Stimulated activated CD8-positive, alpha-beta memory T cell treated with anti-CD3 and anti-CD28 coated beads, Interleukin-15, amount 100 ng/mL, for 1 hour (primary cell): ENCODE measurements at places on chromosomes 1 and 21.

- no peak for DNase-seq
These were observed 732 bp downstream of the ABCG1 start for GRCh38 chr21:42219606-42220137.

DNA sequence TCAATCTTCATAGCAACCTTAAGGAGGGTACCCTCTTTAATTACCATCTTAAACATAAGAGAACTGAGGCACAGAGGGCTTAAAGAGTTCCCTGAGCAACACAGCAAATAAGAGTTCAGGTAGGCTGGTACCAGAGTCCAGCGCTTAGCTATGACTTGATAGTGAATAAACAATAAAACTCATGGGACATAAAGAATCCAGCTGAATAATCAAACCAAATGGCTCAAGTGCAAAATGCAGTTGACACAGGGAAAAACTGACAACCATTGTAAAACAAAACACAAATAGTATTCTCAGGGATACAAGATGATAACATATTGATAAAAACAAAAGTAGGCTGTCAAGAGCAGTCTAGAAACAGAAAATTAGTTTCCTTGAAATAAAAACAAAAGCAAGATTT lies 176.9 kb upstream of the HMGB4 start:
- no peak for DNase-seq

GRCh38 chr21:33019885-33020557 lies 5.7 kb upstream of the OLIG2 start:
- DNase-seq: no peak

DNA sequence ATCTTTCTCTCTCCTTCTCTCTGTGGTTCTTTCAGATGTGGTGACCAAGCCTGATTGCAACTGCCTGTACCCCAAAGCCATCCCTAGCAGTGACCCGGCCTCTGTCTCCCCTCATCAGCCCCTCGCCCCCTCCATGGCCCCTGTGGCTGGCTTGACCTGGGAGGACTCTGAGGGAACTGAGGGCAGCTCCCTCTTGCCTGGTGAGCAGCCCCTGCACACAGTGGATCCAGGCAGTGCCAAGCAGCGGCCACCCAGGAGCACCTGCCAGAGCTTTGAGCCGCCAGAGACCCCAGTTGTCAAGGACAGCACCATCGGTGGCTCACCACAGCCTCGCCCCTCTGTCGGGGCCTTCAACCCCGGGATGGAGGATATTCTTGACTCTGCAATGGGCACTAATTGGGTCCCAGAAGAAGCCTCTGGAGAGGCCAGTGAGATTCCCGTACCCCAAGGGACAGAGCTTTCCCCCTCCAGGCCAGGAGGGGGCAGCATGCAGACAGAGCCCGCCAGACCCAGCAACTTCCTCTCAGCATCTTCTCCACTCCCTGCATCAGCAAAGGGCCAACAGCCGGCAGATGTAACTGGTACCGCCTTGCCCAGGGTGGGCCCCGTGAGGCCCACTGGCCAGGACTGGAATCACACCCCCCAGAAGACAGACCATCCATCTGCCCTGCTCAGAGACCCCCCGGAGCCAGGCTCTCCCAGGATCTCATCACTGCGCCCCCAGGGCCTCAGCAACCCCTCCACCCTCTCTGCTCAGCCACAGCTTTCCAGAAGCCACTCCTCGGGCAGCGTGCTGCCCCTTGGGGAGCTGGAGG lies 12.7 kb downstream of the CSF1 start:
- DNase-seq: no peak

DNA sequence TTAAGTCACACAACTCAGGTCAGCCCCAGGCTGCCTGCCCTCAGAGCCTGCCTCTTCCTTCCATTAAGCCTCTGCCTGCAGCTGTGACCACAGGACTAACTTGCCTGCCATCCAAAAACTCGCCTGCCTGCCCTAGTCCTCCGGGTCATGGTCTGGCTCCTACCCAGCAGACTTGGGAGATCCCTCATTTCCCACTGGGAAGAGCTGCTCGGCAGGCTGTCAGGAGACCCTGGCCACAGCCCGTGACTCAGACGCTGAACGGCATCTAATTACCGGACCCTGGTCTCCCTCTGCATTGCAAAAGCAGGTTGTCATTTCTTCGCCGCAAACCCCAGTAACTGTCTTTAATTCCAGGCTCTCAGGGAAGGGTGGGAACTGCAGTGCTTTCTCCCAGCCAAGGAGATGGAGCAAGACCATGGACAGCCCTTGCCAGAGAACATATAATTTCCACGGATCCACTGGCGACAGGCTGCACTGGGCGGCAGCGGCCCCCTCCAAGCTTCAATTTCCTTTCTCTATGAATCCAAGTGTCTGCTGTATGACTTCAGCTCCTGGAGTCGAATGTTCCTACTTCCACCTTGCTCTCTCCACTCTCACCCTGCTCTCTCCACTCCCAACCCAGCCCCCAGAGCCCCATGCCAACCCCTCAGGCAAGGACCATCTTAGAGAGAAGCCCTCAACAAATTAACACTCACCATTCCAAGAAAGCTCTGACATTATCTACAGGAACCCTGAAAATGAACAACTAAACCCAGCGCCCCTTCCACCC lies 20.4 kb downstream of the OLFML2B start:
- no peak for DNase-seq

- DNase-seq: no peak
These were observed 1.4 kb downstream of the ARF1 start for GRCh38 chr1:228083871-228084278.

DNA sequence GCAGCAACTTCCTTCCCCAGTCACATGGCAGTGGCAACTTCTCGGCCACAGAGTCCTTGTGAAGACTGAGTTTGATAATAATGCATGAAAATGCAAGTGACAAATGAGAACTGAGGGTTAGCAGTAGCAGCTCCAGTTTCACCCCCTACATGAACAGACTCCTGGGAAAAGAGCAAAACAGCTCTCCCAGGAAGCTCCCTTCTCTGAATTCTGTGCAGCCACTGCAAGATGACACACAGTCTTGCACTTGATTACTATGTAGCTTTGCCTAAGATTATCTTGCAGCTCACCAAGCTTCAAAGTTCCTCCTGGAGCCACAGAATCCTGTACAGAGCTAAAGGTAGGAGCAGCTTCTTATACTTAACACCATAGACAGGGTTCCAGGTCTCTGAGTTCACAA lies 4.7 kb downstream of the PGBD5 start:
- DNase-seq: no peak

DNA sequence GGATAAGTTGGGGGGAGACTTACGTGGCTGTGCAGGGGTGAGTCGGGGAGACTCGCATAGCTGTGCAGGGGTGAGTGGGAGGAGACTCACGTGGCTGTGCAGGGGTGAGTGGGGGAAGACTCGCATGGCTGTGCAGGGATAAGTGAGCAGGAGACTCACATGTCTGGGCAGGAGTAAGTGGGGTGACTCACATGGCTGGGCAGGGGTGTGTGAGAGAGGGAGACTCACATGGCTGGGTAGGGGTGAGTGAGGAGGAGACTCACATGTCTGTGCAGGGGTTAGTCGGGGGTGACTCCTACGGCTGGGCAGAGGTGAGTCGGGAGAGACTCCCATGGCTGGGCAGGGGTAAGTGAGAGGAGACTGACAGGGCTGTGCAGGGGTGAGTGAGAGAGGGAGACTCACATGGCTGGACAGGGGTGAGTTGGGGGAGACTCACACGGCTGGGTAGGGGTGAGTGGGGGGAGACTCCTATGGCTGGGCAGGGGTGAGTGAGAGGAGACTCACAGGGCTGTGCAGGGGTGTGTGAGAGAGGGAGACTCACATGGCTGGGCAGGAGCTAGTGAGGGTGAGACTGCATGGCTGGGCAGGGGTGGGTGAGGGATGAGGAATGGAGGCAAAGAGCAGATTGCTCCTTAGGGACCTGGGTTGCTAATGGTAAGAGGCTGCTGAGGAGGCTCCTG lies 56.0 kb upstream of the ABCG1 start:
- no peak for DNase-seq

- DNase-seq: no peak
These were observed 8.3 kb downstream of the SHISAL2A start for GRCh38 chr1:52641307-52641706.

DNA sequence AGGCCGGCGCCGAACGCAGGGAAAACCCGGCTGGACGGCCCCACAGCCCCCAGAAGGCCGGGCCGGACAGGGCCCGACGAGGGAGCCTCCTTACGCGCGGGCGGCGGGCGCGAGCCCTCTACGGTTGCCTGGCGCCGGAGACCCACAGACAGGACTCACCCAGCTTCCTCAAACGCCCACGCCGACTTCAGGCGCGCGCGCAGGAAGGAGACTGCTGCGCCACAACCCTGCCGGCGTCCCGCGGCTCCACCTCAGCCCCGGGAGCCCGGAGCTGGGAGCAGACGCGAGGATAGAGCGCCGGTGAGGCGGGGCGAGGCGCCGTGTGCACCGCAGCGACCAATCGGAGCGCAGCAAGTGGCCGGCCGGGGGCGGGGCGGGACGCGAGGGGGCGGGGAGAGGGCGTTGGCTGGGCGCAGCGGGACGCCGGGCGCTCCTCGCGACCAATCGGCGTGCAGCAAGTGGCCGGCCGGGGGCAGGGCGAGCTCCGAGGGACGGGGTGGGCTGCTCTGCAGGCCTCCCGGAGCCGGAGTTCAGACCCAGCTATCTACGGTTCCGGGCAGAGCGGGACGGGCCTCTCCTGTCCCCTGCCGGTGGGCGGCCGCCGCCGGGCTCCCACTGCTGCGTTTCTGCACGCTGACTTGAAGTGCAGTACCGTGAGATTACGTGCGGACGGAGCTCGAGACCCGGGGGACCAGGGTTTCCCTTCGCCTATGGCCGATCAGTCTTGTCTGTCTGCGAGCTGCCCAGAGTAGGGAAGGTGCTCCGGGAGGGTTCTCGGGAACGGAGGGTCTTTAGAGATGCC lies at the start of gene TMEM50B:
Gene TMEM50B, minus strand, starts transcription at position 296 of the 802 bp plus-strand sequence. CDS start 11,089 bp downstream, outside the sequence.
- peak; percentile 92 for DNase-seq

DNA sequence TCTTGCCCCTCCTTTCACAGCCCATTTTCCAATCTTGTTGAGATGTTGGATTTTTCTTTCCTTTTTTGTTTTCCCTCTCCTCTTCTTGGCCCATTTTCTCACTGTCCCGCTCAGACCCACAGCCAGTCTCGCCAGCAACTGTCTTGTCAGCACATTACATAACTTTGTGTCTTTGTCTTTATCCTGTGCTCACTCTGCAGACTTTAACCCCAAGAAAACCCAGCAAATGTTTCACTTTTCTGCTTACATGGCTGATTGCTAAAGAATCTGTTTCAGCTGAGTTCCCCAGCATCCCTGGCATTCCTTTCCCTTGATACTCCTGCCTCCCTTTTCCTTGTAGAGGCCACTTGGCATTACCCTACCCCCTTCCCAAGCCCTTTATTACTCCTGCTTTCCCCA lies 74.6 kb downstream of the ZNF648 start:
- DNase-seq: no peak

GRCh38 chr1:53899206-53899628 lies 5.2 kb downstream of the DIO1 start:
- no peak for DNase-seq

DNA sequence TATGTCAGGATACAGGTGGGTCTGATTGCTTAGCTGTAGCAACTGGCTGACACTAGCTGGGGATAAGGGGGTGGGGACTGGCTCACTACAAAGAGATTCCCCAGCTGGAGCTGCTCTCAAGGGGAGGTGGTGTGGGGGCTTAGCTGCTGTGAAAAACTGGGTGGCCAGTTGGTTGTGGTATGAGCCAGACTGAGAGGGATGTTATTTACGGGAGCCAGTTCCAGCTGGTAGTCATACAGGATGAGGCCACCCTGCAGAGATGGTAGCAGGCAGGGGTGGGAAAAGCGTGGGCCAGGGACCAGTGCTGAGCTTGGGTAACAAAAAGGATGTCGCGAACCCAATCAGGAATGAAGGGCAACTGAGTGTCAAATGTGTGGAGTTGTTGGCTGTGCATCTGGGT lies 204.0 kb upstream of the C21orf91 start:
- DNase-seq: no peak

DNA sequence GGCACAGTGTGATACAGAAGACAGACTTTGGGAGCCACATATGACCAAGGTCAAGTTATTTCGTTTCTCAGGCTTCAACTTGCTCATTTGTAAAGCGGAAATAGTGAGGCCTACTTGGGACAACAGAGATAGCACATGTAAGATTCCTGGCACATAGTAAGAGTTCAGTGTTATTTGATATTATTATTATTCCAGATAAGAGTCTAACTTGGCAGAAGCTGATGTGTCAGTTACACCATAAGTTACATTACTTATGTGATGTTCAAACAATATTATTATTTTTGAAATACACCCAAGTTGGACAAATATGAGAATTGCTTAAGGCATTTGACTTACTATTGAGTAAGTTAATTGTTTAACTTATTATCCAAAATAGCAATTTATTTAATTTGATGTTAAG lies 10.2 kb upstream of the CYP4X1 start:
- DNase-seq: no peak

DNA sequence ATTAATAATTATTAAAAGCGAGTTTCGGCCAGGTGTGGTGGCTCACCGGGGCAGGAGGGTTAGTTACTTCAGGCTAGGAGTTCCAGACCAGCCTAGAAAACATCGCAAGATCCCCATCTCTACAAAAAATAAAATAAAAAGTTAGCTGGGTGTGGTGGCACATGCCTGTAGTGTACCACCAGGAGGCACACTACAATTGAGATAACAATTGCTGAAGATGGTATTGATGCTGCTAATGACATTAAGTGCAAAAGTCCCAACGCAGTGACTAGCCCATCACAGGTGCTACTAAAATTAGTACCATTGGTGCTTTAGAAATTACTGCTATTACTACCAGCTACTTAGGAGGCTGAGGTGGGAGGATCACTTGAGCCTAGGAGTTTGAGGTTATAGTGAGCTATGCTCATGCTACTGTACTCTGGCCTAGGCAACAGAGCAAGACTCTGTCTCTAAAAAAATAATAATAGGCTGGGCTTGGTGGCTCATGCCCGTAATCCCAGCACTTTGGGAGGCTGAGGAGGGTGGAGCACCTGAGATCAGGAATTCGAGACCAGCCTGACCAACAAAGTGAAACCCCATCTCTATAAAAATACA lies 156.6 kb downstream of the GREM2 start:
- DNase-seq: no peak

- DNase-seq: no peak
These were observed 81.6 kb upstream of the KCNE2 start for GRCh38 chr21:34282223-34282622.

- DNase-seq: no peak
These were observed 284.6 kb downstream of the PTBP2 start for GRCh38 chr1:97006044-97006661.

GRCh38 chr1:167434306-167434705 lies 84.0 kb downstream of the CD247 start:
- no peak for DNase-seq

GRCh38 chr1:31221072-31221471 lies 18.6 kb downstream of the NKAIN1 start:
- DNase-seq: no peak

GRCh38 chr1:150152182-150152536 lies 2.4 kb downstream of the PLEKHO1 start:
- no peak for DNase-seq

DNA sequence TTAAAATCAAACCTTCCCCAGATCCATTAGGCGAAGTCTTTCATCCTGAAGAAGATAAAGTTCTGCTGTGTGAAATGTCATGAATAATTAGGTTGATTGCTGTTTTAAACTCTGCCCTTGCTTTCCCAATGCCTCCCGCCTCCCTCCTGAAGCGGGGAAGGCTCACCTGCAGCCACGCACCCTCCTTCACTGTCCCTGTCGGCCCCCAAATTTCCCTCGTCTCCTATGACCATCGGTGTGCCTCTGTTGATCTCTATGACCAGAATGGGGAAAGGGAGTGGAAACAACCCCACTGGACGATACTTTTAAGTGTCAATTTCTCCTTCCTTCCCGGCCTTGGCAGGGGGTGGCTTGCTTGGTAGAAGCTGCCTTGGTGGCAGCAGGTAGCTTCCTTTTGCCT lies 35.1 kb downstream of the LHX4 start:
- DNase-seq: no peak
